ENCODE measurements at places on chromosomes 2 and 18.

DNA sequence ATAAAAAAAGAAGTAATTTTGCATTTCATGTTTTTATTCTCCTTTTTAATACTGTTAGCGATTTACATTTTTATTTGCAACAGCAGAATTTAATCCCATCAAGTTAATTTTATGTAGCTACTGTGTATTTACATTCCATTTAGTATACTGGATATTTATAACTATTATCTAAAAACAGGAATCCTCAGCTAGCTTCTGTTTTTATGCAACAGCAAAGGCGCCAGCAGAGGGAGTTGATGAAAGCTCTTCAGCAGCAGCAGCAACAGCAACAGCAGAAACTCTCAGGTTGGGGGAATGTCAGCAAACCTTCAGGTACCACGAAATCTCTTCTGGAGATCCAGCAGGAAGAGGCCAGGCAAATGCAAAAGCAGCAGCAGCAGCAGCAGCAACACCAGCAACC is 26.2 kb upstream of the SNORC start:
- DNase-seq = no peak

- no peak for DNase-seq
Observed at GRCh38 chr2:27838502-27838901, 51.7 kb downstream of the RBKS start.

DNA sequence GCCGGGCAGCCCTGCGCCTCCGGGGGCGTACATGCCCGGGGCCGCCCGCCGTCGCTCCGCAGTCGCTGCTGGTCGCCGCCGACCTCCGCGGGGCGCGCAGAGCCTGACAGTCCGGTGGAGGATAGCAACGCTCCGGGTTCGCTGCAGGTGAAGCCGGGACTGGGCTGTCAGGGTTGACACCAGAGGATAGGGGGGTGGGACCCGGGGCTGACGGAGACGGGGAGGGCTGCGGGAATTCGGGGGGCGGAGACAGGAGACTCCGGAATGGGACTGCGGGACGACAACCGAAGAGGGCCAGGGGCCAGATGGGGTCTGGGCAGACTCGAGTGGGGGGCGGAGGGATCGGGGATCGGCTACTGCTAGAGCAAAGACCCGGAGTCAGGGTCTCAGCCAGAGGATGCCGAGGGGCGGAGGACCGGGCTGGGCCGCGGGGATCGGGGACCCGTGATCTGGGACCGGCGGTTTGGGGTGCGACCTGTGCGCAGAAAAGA is 403 bp downstream of the TMEM127 start:
- DNase-seq = no peak

DNA sequence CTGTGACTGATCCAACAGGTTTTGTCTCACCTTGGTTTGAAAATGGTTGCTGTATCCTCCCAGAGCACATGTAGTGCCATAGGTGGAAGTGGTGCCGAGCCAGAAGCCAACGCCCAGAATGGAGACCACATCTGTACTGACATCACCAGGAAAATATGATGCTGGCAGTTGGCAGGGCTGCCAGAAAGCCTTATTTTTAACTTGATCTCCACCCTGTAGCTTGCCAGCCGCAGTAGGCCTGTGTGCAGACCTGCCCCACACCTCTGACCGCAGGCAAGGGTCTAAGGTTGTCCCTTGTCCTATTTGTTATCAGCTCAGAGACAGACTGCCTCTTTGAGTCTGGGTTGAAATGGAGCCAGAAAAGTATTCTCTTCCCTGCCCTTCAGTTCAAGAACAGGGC is 123.5 kb upstream of the EML6 start:
- DNase-seq = no peak

GRCh38 chr2:200716386-200716785 is 95.3 kb upstream of the BZW1 start:
- no peak for DNase-seq

GRCh38 chr2:144215701-144216675 is 303.9 kb downstream of the ZEB2 start:
- DNase-seq = no peak

DNA sequence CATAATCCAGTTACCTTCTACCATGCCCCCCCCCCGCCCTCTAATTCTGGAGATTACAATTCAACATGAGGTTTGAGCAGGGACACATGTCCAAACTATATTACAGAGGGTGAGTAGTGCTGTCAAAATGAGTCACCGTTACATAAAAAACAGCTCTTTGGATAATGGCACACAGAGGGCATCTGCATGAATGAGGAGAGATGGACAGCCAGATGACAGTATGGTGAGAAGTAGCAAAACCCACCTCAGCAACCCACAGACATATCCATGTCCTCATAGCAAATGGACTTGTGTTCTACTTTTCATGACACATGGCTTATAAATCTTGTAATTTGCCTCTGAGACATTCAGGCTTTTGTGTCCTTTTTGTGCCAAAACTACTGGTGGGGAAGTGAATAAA is 132.0 kb downstream of the EML6 start:
- no peak for DNase-seq

DNA sequence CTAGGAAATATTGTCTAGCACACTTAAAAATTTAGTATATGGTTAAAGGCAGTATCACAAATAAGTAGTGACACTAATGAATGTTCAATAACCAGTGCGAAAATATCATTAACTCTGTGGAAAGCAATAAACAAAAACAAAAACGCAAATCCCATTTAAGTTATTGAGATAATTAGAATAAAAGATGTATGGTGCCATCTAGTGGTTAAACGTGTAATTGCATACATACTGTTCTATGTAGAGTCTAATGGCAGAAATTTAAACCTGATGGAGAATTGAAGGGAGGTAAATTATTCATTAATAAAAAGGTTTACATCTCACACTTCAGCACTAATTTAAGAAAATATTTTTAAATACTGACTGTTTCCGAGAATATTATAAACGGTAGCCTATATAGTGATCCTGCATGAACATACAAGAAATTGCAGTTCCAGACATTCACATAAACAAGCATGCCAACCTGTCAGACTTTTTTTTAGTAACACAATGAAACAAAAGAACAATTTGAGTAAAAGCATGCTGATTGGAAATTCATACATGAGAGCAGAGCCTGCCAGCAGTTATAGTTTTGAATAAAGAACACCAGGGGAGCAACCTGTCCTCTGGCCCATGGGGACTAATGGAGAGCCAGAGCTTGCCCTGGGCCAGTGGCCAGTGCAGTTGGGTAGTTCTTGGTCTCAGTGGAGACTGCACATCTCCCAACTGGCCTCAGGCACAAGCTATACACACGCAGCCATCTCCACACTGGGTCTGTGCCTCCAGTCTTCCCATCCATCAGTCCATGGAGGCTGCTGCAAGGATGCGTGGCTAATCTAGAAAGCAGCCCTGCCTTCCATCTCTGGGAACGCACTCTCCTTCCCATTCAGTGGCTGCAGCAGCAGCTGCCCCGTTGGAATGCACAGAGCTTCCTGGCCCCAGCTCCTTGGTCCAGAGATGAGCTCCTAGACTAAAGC is 28.0 kb downstream of the GCG start:
- no peak for DNase-seq

DNA sequence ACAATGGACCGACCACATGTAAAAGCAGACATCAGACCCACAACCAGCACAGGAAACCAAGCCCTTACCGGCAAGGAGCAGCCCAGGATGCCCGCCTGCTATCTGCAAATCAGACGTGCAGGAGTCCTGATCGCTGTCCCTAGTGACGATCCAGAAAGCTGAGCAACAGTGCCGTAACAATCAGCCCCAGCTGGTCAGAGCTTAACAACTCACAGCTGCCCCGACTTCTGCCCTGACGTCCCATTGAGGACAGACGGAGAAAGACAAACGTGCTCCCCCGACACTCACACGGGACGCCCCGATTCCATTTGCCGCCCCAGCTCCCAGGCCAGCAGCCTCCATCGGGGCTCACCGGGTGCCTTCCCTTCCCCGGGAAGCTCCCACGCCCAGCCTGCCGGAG is 39.8 kb upstream of the PXDN start:
- no peak for DNase-seq

- no peak for DNase-seq
Observed at GRCh38 chr2:200667413-200667812, 81.6 kb downstream of the AOX1 start.

DNA sequence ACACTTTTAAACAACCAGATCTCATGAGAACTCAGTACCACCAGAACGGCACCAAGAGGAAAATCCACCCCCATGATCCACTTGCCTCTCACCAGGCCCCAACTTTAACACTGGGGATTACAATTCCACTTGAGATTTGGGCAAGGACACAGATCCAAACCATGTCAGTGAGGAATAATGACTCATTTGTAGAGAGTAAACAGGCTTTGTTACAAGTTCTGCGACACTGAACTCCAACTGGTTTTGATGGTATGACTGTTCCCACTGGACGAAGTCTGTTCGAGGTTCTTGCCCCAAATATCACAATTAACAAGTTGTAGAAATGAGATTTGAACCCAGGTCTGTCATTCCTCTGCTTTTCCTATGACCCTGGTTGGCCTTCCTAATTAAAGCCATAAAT is 718.1 kb upstream of the ID2 start:
- no peak for DNase-seq

DNA sequence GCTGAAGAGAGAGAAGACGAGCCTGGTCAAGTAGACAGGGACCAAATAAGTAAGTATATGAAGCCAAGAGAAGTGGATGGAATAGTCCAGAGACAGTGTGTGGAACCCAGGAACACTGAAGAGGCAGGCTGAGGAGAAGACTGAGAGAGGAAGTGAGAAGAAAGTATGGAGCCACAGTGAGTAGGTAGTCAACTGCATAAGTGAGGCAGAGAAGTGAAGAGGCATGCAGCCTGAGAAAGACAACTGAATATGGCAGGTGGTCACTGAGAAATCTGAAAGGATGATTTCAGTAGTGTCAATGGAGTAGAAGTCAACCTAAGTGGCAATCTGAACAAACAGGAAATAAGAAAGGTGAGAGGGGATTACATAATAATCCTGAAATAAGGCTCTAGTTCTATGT is 55.4 kb downstream of the CWC22 start:
- no peak for DNase-seq

GRCh38 chr18:62539284-62540165 is 16.7 kb downstream of the ZCCHC2 start:
- DNase-seq = no peak

DNA sequence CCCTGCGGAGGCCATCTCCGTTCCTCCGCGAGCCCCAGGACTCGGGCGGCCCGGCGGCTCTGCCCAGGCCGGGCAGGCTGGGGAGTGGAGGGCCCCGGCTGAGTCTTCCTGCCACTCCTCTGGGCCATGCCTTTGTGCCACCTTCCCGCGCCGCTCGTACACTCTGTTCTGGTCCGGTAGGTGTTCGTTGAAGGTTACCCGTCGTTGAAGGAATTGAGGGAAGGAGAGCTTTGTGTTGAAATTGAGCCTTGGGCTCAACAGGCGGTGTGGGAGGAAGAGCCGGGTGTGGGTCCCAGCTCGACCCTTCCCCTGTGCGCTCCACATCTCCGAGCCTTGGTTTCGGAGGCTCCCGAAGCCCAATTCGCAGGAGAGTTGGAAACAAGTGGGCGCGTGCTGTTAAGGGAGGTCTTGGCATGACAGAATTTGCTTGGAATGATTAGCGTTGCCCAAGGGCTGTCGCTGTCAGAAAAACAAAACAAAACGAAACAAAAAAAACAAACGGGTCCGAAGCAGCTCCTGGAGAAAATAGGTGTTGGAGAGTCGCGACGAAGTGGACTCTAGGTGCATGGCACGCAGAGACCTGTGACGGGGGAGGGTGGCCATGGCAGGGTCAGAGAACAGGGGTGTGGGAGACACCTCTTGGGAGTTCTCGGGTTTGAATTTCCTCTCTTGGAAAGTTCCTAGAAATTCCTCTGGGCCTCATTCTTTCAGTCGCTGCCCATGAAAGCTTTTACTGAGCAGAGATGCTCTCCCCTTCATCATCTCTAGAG is 1.2 kb upstream of the MZT2A start:
- no peak for DNase-seq

DNA sequence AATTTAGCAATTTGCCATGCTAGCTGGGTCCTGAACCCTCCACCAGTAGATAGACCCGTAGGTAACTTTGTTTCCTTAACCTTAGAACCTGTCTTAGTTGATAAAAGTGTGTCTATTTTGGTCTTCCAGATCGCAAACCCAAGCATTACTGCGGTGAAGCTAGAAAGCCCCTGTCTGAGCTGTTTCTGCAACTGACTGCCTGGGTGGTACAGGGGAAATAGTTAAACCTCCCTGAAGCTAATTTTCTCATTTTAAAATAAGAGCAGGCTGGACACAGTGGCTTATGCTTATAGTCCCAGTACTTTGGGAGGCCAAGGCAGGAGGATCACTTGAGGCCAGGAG is 101.7 kb upstream of the MSH2 start:
- DNase-seq = no peak
